CD4-positive, alpha-beta T cell treated with Interleukin-6 at 100 ng/mL for 8 hours (primary cell): ENCODE measurements at places on chromosomes 6 and 20.

- no peak for DNase-seq
Observed at GRCh38 chr6:155196911-155197310, 66.9 kb upstream of the CLDN20 start.

DNA sequence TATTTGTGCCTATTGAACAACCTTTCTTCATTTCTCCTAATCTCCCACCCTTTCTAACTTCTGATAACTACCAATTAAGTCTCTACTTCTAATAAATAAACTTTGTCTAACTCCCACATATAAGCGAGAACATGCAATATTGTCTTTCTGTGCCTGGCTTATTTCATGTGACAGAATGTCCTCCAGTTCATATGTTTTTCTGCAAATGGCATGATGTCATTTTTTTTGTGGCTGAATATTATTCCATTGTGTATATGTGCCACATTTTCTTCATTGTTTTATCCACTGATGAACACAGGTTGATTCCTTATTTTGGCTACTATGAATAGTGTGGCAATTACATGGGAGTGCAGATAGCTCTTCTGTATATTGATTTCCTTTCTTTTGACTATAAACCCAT, 1041.5 kb upstream of the MANEA start:
- DNase-seq = no peak

DNA sequence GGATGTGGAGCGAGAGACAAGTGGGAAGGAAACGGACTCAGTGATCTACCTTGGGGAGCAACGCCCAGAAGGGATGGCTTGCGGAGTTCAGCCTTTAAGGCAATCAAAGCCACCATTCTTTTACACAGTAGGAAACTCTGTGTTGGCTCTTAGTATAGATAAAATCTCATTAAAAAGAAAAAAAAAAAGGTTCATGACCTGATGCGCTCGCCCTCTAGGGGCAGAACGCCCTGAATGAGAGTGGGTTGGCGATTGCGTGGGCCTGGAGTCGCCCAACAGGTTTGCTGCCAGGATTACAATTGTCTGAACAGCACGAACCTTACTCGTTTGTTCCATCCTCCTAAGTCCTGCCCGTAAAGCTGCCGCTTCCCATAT, 1.2 kb downstream of the TPD52L1 start:
- DNase-seq = no peak

DNA sequence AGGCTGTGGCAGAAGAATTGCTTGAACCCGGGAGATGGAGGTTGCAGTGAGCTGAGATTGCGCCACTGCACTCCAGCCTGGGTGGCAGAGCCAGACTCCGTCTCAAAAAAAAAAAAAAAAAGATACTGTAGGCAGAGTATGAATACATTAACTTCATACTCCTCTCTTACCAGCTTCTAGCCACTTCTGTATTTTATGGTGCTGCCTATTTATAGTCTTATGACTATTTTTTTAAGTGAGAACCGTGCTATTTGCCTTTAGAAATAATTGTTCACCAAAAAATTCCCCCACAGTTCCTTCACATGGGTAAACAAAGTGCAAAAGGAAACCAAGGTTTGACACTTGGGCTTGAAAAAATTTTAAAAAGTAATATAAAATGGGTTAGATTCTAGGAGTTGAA, 1.5 kb upstream of the SNRNP48 start:
- no peak for DNase-seq
